HT1080 (cell line): ENCODE measurements at places on chromosomes 4 and X.
A peak's percentile ranks its signal among the peaks of the same experiment; 100 is the strongest.

DNA sequence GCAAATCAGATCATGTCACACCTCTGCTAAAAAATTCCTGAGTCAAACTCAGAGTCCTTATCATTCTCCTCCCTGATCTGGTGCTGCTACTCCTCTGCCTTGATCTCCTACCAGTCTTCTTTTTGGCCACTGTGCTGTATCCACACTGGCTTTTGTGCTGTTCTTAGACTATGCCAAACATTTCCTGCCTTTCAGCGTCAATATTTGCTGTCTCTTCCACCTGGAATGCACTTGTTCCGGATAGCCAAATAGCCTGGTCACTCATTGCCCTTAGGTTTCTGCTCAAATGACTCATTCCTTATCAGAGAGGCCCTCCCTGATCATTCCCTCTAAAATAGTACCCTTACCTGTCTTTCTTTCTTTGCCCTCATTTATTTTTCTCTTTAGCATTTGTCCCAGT lies 24.4 kb upstream of the RP2 start:
- DNase-seq, result no peak

- DNase-seq, result no peak
Observed at GRCh38 chr4:57199267-57199666, 89.1 kb upstream of the IGFBP7 start.

DNA sequence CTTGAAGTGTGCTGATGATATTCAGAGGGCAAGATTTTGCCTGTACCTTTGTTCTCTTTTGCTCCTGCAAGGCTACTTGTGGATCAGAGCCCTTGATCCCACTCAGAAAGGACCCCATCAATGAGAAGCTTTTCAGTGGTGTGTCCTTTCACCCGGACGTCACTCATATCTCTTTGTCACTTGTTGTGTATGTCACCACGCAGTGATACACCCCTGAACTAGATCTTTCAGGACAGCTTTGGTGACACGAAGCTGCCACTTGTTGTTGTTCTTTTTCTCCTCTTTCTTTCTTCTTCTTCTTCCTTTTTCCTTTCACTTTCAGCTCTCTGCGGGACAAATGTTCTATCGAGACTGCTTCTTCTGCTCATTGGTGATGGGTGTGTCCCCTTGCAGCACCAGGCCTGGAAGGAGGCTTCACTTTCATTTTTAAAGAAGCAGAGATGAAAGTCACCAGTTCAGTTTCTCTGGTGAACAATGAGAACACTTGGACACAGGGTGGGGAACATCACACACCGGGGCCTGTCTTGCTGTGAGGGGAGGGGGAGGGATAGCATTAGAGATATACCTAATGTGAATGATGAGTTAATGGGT lies 83.6 kb downstream of the NBDY start:
- no peak for DNase-seq

GRCh38 chr4:158203436-158203835 lies 6.8 kb upstream of the TMEM144 start:
- DNase-seq, result no peak

- DNase-seq, result no peak
Observed at GRCh38 chr4:4356106-4357041, 30.5 kb upstream of the NSG1 start.

- no peak for DNase-seq
Observed at GRCh38 chr4:163966612-163967011, 472.1 kb downstream of the TMA16 start.

GRCh38 chr4:122083989-122084388 lies 68.1 kb upstream of the BLTP1 start:
- no peak for DNase-seq

DNA sequence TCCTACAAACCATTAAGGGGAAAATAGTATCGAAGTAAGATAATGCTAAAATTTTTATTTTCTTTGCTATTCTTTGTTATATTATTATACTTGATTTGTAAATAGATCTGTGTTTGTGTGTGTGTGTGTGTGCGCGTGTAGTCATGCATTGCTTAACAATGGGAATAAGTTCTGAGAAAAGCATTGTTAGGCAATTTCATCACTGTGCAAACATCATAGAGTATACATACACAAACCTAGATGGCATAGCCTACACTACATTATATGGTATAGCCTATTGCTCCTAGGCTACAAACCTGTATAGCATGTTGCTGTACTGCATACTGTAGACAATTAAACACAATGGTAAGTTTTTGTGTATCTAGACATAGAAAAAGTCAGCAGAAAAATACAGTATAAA lies 17.1 kb downstream of the MTTP start:
- no peak for DNase-seq

DNA sequence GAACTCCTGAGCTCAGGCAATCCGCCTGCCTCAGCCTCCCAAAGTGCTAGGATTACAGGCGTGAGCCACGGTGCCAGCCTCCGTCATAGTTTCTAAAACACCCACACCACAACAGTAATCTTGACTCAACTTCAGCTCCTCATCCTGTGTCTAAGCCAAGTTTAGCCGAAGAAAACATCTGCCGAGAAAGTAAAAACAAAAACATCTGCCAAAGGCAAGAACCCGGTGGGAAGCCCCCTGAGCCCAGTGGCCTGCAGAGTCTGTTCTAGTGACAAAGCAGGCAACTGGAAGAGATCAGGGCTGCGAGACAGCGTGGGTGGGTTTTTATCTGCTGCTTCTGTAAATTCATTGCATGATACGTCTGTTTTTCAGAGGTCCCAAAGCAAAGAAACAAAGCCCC lies 26.6 kb upstream of the CD99 start:
- no peak for DNase-seq

GRCh38 chr4:6355052-6355451 lies 85.4 kb downstream of the WFS1 start:
- DNase-seq, result no peak

DNA sequence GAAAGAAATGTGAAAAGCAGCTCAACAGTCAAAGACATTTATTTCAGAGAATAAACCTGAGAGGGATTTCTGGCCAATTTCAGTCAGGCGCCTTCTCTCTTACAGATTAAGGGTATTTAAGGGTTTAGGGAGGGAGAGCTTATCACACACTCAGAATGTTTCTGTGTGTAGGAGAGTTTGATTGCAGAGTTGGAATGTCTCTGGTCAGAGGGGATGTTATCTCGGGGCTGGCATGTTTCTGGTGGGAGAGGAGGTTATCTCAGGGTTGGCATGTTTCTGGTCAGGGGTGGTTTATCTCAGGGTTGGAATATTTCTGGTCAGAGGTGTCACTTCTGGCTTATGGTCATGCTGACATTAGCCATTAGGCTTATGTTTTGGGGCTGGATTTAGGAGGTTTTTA lies 1920.5 kb upstream of the PCDH7 start:
- no peak for DNase-seq

GRCh38 chrX:111262086-111262485 lies 8.2 kb downstream of the CAPN6 start:
- no peak for DNase-seq

GRCh38 chrX:148443216-148443615 lies 57.2 kb upstream of the AFF2 start:
- no peak for DNase-seq

GRCh38 chr4:48243429-48243828 lies 26.2 kb downstream of the TEC start:
- DNase-seq, result no peak

- no peak for DNase-seq
Observed at GRCh38 chr4:111213531-111213930, 590.7 kb upstream of the PITX2 start.

GRCh38 chr4:83282049-83282535 lies 2.5 kb downstream of the COQ2 start:
- DNase-seq, result peak; percentile 50

GRCh38 chrX:68835104-68835442 lies 6.3 kb downstream of the EFNB1 start:
- no peak for DNase-seq

GRCh38 chr4:72468904-72469502 lies 100.0 kb downstream of the ADAMTS3 start:
- DNase-seq, result no peak

GRCh38 chr4:11730545-11730944 lies 301.9 kb upstream of the HS3ST1 start:
- no peak for DNase-seq

DNA sequence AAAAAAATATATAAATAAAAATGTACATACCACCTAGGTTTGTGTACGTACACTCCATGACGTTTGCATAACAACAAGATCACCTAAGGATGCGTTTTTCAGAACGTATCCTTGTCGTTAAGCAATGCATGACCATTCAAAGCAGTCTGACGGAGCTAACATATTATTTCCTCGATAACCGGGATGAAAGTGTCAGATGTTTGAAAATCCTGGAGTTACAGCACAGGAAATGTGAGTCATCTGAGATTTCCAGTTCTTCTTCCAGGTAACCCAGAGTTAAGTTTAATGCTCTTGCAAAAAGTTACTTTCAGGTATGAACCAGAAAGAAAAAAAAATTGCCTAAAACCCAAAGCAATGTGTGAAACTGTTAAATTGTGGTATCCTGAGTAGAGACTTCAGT lies 107.9 kb downstream of the LDB2 start:
- DNase-seq, result peak; percentile 15

DNA sequence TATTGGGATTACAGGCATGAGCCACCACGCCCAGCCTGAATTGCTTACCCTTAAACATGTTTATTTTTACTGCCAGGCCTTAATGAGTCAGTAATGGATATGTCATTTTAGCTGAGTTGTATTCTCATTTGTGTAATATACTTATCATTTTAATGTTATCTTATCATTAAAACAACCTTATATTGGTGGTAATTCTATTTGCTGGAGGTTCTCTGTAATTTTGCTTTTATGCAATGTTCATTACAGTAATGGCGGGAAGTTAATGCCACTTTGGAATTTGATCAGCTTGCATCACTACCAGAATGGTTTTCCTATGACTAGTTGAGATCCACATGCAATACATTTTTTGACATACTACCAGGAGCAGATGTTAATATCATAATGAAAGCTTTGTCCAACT lies 6.3 kb upstream of the PGAM4 start:
- no peak for DNase-seq

DNA sequence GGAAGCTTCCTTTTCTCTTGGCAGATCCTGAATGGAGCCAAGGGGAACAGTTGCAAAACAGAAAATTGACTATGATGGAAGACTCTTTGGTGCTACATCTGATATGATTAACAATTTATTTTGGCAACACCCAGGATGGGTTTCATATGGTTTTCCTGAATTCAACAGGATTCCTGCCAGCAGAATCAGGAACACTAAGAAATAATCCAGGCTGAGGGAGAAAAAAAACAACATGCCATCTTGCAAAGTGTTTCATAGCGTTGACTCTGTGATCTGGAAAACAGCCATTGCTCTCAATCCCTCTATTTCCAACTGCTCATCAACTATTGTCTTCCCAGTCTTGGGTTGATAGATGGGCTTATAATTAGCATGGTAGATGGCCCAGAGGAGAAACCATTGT lies 303.8 kb upstream of the KLF3 start:
- DNase-seq, result no peak

GRCh38 chr4:3200423-3201090 lies 48.4 kb upstream of the MSANTD1 start:
- DNase-seq, result no peak
